Suppressor macrophage treated with lipopolysaccharide for 4 hours (primary cell): ENCODE measurements at places on chromosomes 1 and 21.

- DNase-seq: no peak
These were observed 13.7 kb upstream of the IGFN1 start for GRCh38 chr1:201176940-201177339.

- no peak for DNase-seq
These were observed 977.9 kb downstream of the ADGRL2 start for GRCh38 chr1:82778612-82779011.

- DNase-seq: peak; percentile 10
These were observed 66.0 kb upstream of the SLC25A33 start for GRCh38 chr1:9473032-9473807.

DNA sequence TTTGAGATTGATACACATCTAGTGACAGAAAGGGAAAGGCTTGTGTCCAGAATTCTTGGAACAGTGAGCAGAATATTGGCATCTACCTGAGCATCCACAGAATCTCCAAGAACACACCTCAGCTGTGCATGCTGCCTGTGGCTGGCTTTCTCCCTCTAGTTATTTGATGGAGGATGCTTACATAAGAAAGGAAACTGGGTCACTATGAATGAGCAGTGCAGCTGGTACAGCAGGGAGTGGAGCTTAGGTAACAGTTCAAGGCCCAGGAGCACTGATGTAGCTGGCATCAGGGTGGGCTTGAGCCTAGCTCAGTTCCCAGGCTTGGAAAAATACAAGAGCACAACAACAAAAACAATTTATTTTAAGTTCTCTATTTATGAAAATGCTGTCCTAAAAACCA lies 26.3 kb downstream of the RGS8 start:
- DNase-seq: no peak

GRCh38 chr1:93710499-93711453 lies 29.1 kb upstream of the BCAR3 start:
- peak; percentile 23 for DNase-seq

GRCh38 chr1:168917796-168918195 lies 188.7 kb upstream of the ATP1B1 start:
- DNase-seq: no peak

DNA sequence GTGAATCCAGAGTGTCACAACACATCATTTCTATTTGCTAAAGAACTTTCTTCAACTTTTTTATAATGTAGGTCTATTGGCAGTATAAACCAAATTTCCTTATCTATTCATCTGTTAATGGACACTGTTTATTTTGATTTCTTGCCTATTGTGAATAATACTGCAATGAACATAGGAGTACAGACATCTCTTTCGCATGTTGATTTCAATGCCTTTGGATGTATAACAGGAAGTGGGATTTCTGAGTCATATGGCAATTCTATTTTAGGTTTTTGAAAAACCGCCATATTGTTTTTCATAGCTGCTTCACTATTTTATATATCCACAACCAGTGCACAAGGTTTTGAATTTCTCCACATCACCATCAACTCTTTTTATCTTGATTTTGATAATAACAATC lies 198.7 kb downstream of the KCNT2 start:
- no peak for DNase-seq

DNA sequence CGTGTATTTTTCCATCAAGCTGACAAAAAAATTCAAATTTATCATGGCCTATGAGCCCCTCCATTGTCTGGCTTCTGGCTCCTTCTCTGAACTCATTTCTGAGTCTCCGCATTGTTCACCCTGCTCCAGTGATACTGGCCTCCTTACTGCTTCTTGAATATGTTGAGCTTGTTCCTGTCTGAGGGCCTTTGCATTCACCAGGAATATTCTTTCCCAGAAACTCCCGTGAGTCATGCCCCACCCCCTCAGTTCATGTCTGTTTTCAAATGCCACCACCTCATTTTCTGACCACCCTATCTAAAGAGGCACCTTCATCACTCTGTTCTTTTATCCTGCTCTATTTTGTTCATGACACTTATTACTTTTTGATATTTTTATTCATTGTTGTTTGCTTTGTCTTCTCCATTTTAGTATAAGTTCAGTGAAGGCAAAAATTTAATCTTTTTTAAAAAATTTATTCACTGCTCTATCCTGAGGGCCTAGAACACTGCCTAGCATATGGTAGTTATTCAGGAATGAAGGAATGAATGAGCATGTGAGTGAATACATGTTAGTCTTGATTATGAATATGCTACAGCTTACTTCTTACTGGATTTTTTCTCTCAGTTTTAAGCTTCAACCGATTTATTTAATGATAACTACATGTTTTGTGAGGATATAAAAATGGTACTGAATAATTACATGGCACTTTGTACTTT lies 140.4 kb upstream of the C1orf105 start:
- DNase-seq: no peak

DNA sequence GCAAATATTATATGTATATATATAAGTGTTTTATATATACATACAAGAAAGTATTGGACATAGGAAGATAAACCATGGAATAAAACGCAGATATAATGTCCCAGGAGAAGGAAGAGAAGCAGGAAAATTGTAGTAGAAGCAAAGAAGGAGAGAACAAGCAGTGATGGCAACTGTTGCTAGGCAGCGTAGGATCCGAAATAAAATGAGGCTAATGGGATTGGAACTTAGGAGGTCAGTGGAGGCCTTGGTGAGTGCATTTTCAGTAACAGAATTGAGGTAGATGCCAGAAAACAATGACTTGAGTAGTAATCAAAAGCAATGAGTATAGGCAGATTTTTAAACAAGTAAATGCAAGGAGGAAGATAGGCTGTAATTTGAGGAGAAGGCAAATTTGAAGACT lies 265.8 kb downstream of the LRRC7 start:
- no peak for DNase-seq

DNA sequence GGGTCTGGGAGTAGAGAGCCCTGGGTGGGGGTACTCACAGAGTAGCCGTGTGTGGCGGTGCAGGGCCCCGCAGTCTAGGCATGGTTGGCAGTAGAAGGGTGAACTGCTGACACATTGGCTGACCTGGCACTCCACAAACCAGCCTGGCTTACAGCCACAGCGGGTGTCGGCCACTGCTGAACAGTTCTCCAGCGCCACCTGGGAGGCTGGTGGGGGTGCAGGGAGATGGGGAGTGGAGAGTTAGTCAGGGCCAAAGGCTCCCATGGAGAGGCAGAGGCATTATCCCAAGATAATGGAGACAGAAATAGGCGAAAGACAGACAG lies 1.5 kb downstream of the TNFRSF25 start:
- DNase-seq: no peak

- no peak for DNase-seq
These were observed 340.0 kb downstream of the NPHP4 start for GRCh38 chr1:5651964-5652821.

GRCh38 chr1:84339503-84339902 lies 38.0 kb downstream of the SAMD13 start:
- DNase-seq: peak; percentile 54

- peak; percentile 88 for DNase-seq
These were observed 8.1 kb upstream of the INKA2 start for GRCh38 chr1:111747282-111747734.

GRCh38 chr1:101107496-101108110 lies 82.0 kb upstream of the DPH5 start:
- no peak for DNase-seq

DNA sequence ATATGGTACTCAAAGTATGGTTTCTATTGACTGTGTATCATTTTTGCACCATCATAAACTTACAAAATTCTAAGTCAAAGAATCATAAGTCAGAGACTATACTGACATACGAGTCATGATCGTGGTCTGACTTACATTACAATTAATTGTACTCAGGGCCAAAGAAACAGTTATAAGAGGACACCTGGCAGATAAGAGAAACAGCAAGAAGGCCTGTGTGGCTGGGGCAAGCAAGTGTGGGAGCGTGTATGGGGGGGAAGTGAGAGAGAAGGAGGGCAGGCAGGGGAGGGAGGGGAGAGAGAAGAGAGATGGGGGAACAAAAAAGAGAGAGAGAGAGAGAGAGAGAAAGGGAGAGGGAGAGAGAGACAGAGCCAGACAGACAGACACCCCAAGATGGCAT lies 70.9 kb downstream of the RERE start:
- DNase-seq: no peak

DNA sequence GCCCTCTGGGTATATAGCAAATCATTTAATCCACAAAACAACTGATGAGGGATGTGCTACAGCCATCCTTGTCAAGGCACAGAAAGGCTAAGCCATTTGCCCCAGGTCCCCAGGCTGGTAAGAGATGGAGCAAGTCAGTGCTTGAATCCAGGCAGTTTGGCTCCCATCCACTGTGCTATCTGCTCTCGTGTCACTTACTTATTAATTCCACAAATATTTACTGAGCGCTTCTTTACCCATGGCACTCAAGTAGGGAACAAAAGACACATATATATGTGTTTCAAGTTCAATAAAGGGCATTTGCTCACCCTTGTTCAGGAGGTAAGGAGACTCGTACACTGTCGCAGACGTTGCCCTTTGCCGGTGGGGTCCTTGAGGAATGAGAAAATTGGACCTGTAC lies 38.6 kb upstream of the MPZL1 start:
- DNase-seq: no peak

DNA sequence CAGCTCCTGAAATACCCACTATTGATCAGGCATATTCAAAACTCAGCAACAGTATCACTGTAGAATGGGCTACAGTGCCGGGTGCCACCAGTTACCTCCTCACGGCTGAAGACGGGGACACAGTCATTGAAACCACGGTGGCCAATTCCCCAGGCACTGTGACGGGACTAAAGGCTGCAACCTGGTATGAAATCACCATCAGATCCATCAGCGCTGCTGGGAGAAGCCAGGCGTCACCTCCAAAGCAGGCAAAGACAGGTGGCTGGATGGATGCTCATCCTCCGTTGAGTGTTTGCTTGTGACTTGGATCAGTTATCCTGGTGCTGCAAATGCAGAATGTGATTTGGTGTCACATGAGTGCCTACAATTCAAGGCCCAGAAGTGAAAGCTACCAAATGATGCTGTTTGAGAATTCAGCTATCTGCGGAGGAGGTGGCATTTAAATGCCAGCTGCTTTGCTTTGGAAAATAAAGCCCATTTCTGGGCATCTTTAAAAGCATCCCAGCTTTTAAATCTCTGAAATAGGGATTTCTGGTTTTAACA lies 5.1 kb downstream of the FNDC7 start:
- no peak for DNase-seq

GRCh38 chr1:245488346-245489129 lies 333.8 kb downstream of the KIF26B start:
- DNase-seq: no peak

DNA sequence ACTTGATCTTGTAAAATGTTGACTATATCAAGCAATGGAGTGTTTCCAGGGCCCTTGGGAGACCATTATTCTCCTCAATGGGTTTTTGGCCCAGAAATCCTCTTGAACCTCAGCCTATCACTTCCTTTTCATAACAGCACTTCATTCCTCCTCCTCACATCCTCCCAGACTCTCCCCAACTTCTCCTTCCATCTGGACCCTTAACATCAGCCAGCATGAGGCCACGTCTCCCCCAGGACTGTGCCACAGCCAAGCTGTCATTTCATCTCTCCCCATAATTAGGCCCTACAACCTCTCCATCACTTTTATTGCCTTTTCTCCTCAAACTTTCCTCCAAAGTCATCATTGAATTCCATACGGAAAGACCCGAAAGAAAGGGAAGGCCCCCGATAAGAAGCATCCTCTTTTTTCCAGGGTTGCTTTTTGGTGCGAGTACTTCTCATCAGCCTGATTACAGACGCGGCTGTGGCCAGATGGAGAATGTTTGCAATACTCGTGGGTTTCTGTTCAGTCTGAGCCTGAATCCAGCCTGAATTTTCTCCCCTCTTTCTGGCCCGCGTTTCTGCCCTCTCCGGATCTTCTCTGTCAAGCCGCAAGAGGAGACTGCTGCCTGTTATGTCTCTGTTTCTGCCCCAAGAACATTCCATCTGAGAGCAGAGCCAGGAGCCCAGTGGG lies 52.7 kb upstream of the SLC25A33 start:
- no peak for DNase-seq

DNA sequence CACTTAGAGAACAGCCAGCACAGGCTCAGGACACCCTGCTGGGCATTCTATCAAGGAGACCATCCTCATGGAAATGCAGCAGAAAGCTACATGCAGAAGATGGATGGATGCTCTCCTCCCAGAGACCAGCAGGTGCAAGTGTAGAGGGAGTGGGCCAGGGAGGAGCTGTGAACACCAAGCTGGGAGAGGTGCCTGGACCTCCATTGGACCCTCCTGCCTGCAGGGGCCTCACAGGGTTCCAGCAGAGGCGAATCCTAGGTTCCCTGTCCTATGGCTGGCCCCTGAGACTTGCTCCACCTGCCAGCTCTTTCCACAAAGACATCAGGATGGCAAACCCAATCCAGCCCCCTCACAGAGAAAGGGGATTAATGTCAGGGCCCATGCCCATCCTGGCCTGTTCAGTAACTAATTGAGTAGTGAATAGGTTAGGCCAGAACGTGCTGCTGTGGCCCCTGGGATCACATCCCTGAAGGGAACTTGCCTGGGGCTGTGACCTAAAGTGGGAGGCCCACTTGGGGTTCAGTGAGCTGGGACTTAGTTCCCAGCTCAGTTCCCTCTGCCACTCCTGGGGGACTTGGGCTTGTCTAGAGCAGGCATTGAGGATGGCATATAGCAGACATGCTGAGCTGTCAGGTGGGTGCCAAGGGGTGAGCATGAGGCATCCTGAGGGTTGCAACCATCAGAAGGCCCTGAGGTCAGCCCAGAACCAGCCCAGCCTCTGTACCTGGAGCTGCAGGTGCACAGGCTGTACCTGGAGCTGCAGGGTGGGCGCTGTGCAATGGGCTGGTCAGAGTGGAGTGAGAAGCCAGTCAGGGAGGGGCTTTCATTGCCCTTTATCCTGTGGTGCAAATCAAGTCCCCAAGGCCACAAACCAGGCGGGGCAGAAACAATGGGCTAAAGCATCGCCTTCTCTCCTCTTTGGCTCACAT lies 22.9 kb upstream of the ZNF678 start:
- no peak for DNase-seq

DNA sequence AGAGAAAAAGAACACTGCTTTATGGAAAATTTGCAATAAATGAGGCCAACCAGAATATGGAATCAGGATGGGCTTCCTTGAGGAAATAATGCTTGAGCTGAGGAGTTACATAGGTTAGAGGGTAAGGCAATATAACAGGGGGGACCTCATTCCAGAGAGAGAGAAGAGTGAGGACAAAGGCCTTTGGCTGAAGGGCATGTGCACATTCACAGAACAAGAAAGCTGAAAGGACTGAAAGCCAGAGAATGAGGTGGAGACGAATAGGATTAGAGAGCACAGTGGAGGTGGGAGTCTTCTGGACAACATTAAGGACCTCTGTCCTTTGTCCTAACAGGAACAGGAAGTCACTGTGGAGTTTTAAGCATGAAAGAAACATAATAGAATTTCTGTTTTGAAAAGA lies 60.7 kb upstream of the MROH9 start:
- no peak for DNase-seq
